ENCODE measurements at places on chromosomes 13 and 19. TPM values are rescaled to one million over a fixed set of nuclear protein-coding genes. Genes with fewer than 3 reads are reported as not detected.
A peak's percentile ranks its signal among the peaks of the same experiment; 100 is the strongest.

DNA sequence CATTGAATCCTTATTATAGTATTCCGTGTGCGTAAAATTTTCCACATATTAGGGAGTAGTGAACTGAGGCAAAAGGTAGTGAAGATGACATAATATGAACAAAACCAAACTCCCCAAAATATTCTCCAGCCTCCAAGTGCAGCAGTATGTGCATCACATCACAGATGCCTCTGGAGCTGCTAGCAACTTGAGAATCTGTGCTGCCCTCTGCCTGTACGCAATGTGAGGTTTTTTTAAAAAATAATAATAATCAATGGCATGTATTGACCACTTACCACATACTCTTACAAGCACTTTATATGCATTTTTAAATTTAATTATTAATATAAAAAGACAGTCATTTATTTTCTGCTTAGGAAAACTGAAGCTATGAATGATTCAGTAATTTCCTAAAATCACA lies 583.0 kb upstream of the SPRY2 start:
- H3K36me3 ChIP-seq = no peaks in the 10 kb centered on the region
- H3K27me3 ChIP-seq = no peaks in the 10 kb centered on the region
- no peak for DNase-seq
- no peaks in the 10 kb centered on the region for H3K4me1 ChIP-seq
- H3K4me3 ChIP-seq = no peak overlapping the region

DNA sequence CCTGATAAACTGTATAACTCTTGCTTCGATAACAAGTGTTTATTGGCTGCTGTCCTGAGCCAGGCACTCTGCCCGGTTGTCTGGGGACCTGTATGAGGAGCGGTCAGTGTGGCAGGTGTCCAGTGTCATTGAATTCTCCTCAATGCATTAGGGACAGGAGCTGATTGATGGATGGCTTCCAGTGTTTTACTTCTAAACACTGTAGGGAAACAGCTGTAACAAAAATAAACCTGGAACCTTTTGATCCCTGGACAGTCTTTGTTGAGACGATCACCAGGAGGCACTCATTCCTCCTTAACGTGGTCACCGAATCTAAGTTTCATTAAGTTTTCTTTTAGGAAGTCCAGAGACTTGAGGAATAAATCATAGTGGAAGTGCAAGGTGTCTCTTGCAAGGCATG lies 17.9 kb downstream of the UBAC2 start:
- no peaks in the 10 kb centered on the region for H3K36me3 ChIP-seq
- H3K4me1 ChIP-seq = no peaks in the 10 kb centered on the region
- no peak overlapping the region for H3K27ac ChIP-seq

- no peak overlapping the region for H3K4me3 ChIP-seq
- no peaks in the 10 kb centered on the region for H3K4me1 ChIP-seq
- H3K27ac ChIP-seq = peak overlapping the region; percentile 95
- DNase-seq = no peak
- H3K27me3 ChIP-seq = no peaks in the 10 kb centered on the region
Observed at GRCh38 chr13:30418075-30418716, 4.1 kb upstream of the UBE2L5 start.

- H3K4me3 ChIP-seq = no peak overlapping the region
- no peak for DNase-seq
- no peak overlapping the region for H3K27ac ChIP-seq
- no peaks in the 10 kb centered on the region for H3K4me1 ChIP-seq
Observed at GRCh38 chr13:50543782-50544181, 299.7 kb downstream of the DLEU7 start.

- H3K4me1 ChIP-seq = no peaks in the 10 kb centered on the region
- H3K27ac ChIP-seq = no peak overlapping the region
- no peaks in the 10 kb centered on the region for H3K36me3 ChIP-seq
- no peaks in the 10 kb centered on the region for H3K27me3 ChIP-seq
- H3K4me3 ChIP-seq = no peak overlapping the region
Observed at GRCh38 chr19:19134687-19135158, 3.6 kb downstream of the TMEM161A start.

- H3K4me1 ChIP-seq = no peaks in the 10 kb centered on the region
- H3K27me3 ChIP-seq = no peaks in the 10 kb centered on the region
- no peak for DNase-seq
- H3K36me3 ChIP-seq = no peaks in the 10 kb centered on the region
Observed at GRCh38 chr19:19068659-19069654, 5.2 kb downstream of the SLC25A42 start.

Gene ZNF682
- 3.3 TPM for total RNA-seq

Gene LGALS14
- total RNA-seq = not detected

Gene LRRC63
- 0.33 TPM for total RNA-seq

Gene NLRP12
- 1.2 TPM for total RNA-seq

Gene ZNF709
- total RNA-seq = 6.2 TPM
